ENCODE measurements at places on chromosomes 4 and X. TPM values are rescaled to one million over a fixed set of nuclear protein-coding genes. Genes with fewer than 3 reads are reported as not detected.

Gene TLL1
- 22.2 TPM for total RNA-seq

Gene DNAAF6
- total RNA-seq, result not detected

Gene RBM10
- 26.2 TPM for total RNA-seq

Gene APLN
- 0.88 TPM for total RNA-seq

- DNase-seq, result no peak
Observed at GRCh38 chr4:109943745-109944144, 31.1 kb downstream of the EGF start.

Gene TMEM156
- not detected for total RNA-seq

Gene MAGEA2B
- total RNA-seq, result not detected

Gene SULT1B1
- total RNA-seq, result 14.0 TPM

Gene AR
- 13.2 TPM for total RNA-seq

Gene YY2
- 2.3 TPM for total RNA-seq

Gene STOX2
- 20.8 TPM for total RNA-seq

- DNase-seq, result no peak
Observed at GRCh38 chrX:114635986-114636385, 52.1 kb downstream of the HTR2C start.

- no peak for DNase-seq
Observed at GRCh38 chr4:37644962-37645361, 41.2 kb downstream of the RELL1 start.

Gene MAGEA1
- total RNA-seq, result not detected

Gene GJB1
- 0.31 TPM for total RNA-seq

DNA sequence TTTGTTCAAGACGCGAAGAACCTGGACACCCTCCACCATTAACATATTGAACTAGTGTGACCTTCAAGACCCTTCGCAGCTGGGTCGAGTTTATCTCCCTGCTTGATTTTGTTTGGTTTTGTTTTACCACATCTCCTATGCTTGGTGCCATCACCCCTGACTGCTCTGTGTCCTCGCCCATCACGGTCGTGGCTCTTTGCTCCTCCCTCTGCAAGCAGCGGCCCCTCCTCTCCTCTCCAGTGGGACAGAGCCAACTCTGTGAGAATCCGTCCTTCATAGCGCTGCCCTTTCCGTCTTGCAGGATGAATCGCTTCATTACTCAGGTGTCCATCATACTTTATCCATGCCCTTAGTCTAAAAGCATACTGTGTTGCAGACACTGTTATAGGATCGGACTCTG, 9.1 kb upstream of the FAM149A start:
- DNase-seq, result no peak

Gene EGF
- total RNA-seq, result not detected

Gene ALB
- total RNA-seq, result 1.2 TPM

- no peak for DNase-seq
Observed at GRCh38 chr4:65918212-65918611, 247.9 kb upstream of the EPHA5 start.

Measured in omental fat pad (tissue), 4 donors.